T-cell (primary cell): ENCODE measurements at places on chromosomes 3 and 15.
A peak's percentile ranks its signal among the peaks of the same experiment; 100 is the strongest.

- no peak for DNase-seq
Measured at GRCh38 chr3:73547427-73548248, 77.1 kb downstream of the PDZRN3 start.

GRCh38 chr15:46091860-46092450, 457.1 kb downstream of the SQOR start:
- no peak for DNase-seq

- no peak for DNase-seq
Measured at GRCh38 chr3:143650827-143651226, 197.4 kb downstream of the SLC9A9 start.

DNA sequence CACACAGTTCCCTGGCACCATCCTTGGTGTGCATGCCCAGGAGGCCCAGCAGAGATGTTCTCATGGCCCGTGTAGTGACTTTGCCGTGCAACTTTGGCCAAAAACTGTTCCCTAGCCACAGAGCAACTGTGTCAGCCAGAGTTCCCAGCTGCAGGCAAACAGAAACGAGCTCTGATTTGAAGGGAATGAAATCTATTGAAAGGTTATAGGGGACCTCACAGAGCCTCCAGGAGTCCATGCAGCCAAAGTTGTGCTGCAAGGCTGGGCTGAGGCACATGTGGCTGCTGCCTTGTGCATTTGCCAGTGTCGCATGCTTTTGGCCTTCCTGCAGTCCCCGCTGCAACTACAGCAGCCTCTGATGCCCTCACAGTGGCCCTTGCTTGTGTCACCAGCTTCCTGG, 70.5 kb downstream of the PLXNA1 start:
- no peak for DNase-seq

DNA sequence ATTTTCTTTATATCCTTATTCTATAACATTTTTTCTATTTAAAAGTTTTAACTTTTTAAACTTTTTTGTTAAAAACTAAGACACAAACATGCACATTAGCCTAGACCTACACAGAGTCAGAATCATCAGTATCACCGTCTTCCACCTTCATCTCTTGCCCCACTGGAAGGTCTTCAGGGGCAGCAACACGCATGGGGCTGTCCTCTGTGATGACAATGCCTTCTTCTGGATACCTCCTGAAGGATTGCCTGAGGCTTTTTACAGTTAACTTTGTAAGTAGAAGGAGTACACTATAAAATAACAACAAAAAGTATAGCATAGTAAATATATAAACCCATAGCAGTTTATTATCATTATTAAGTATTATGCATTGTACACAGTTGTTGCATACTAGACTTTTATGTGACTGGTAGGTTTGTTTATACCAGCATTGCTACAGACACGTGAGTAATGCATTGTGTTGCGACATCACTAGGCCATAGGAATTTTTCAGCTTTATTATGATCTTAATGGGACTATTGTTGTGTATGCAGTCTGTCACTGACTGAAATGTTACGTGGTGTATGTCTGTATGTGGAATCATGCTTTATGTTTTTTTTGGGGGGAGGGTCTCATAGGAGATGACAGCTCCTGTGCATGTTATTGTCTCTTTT, 18.2 kb downstream of the ATP1B3 start:
- no peak for DNase-seq

- DNase-seq: no peak
Measured at GRCh38 chr15:66865622-66866611, 163.9 kb downstream of the SMAD6 start.

DNA sequence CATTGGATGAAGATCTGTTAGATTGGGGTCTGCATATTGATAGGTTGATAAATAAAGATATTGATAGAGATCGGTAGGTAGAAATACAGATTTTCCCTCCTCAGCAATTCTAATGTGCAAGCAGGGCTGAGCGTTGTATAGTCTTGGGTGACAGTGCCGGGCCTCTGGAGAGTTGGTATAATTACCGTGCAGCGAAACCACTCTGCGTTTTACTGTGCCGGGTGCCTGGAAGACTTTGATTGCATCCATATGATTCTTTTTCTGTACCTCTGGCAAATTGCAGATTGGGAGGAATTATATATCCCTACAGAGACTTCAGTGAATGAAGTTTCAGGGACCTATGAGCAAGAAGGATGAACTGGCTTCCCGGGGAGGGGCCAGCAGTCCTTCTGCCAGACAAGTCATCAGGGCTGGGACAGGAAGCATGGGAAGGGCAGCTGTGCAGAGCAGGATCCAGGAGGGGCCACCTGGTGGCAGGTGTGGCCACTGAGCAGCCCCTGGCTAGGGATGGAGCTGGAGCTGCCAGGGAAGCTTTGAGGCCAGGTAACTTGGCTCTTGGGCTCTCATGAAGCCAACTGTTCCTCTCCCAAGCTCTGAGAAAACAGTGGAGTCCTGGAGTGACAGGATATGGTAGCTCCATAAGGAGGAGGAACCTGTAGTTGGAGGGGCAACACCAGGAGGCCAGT, 132.5 kb downstream of the APBA2 start:
- no peak for DNase-seq

- no peak for DNase-seq
Measured at GRCh38 chr15:96388673-96389072, 58.2 kb downstream of the NR2F2 start.

- DNase-seq: no peak
Measured at GRCh38 chr3:15982667-15983196, 185.0 kb upstream of the ANKRD28 start.

- DNase-seq: no peak
Measured at GRCh38 chr15:80191897-80192595, 39.2 kb downstream of the FAH start.

- DNase-seq: peak; percentile 59
Measured at GRCh38 chr3:13896473-13897154, 16.7 kb upstream of the WNT7A start.
